ENCODE measurements at places on chromosomes 11 and 22. TPM values are rescaled to one million over a fixed set of nuclear protein-coding genes. Genes with fewer than 3 reads are reported as not detected.

Gene TRMU
- total RNA-seq = 28.4 TPM

Gene ZBTB3
- 15.4 TPM for total RNA-seq

Gene HMOX1
- total RNA-seq = 126 TPM

Gene ANKK1
- total RNA-seq = under 0.01 TPM

Gene SMTNL1
- total RNA-seq = not detected

Gene KLHL35
- total RNA-seq = 2.0 TPM

Gene OR10A2
- not detected for total RNA-seq

Gene ENTHD1
- not detected for total RNA-seq

Gene MMP8
- not detected for total RNA-seq

Gene IFITM1
- 0.57 TPM for total RNA-seq

Gene SORL1
- total RNA-seq = 0.19 TPM

Gene OR56B4
- total RNA-seq = not detected

Gene APOA4
- total RNA-seq = not detected

Gene NELL1
- total RNA-seq = not detected

Gene CLTCL1
- total RNA-seq = 3.9 TPM

Gene KRTAP5-10
- total RNA-seq = not detected

Gene MOV10L1
- 46.7 TPM for total RNA-seq

Gene NXPE2
- total RNA-seq = not detected

Measured in vein endothelial cell (primary cell).